Stimulated activated CD4-positive, alpha-beta T cell treated with anti-CD3 and anti-CD28 coated beads, Interleukin-1b, Interleukin-23, amount 100 ng/mL, for 1 hour (primary cell): ENCODE measurements at places on chromosomes 5 and 9.

DNA sequence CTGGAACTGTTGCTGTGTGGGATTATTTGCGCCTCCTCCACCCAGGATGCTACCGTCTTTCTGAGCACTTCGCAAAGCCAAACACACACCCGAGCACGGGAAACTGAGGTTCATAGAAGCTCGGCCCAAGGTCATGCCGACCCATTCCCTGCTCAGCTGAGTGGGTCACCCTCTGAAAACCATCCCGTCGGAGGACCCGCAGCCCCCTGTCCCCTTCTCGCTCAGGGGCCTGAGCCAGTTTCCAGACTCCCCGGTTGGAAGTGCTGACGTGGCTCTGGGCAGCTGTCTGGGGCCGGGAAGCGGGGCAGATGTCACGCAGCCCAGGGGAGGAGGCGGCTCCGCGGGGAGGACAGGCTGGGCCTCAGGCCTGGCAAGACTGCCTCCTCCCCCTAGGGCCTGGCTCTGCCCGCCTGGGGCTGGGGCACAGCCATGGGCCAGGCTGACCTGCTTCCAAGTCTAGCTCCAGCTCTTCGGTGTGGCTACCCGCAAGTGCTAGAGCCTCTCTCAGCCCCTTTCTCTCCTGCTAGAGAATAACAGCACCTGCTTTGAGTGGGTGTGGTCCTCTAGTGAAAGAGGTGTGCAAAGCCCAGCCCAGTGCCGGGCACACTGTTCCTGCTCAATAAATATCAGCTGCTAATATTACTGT is 9.9 kb upstream of the CXXC5 start:
- DNase-seq = no peak

GRCh38 chr9:12416716-12417115 is 276.5 kb upstream of the TYRP1 start:
- no peak for DNase-seq

GRCh38 chr9:128011071-128011817 is 30.5 kb upstream of the EEIG1 start:
- no peak for DNase-seq

GRCh38 chr5:34040472-34040871 is 2.5 kb downstream of the C1QTNF3 start:
- no peak for DNase-seq

DNA sequence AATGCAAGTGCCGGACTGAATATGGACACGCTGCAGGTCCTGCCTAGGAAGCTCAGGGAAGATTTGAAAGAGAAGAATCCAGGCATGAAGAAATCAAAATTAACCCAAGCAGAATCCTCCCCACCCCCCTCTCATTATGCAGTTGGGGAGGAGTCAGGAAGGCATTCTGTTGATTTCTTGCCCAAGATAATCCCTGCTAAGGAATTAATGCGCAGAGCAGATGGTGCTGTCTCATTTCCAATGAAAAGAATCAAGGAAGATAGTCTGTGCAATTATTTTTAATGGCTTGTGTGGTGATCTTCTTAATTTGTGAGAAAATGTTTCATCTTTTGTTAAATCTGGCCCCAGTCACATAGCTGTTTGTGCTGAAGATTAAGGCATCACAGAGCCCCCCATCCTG is 145.0 kb downstream of the ZNF462 start:
- no peak for DNase-seq

DNA sequence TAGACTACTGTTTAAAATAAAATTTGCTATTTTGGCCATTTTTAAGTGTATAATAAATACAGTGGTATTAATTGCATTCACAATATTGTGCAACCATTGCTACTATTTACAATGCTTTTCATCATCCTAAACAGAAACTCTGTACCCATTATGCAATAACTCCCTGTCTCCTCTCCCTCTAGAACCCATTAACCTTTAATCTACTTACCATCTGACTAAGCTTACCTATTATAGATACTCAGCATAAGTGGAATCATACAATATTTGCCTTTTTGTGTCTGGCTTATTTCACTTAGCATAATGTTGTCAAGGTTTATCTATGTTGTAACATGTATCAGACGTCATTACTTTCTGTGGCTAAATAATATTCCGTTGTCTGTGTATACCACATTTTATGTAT is 25.9 kb downstream of the CD14 start:
- no peak for DNase-seq

GRCh38 chr5:134131578-134132350 is 17.3 kb downstream of the TCF7 start:
- no peak for DNase-seq

- no peak for DNase-seq
Observed at GRCh38 chr5:89703817-89704216, 705.7 kb downstream of the CETN3 start.

DNA sequence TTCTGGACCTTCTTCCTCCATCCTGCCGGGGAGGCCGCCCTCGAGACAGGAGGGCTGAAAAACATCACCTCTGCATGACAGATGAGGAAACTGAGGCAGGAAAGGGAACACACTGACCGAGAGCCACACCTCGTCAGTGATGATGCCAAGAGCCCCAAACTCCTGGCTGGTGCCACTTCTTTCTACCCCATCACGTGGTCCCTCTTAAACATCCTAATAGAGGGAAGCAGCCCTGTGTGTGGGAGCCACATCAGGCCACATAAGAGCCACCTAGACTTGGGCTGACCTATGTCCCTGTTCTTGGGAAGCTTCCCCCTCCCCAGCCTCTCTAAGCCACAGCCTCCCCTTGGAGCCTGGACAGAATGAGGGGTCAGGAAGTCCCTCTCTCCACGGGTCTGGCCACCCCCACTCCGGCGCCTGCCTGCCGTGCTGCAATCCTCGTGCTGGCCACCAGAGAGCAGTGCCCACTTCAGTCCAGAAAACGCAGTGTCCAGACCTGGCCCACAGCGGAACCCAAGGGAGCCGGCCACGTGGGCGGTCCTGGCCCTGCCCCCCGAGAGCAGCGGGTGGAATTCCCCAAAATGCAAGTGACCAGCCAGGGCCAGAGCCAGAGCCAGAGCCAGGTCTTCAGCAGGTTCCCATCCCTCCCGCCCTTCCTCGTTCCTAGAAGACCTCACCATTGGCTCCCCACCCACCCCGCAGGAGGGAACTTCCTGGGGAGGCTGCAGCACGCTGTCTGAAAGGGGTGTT is 54.7 kb upstream of the SARDH start:
- no peak for DNase-seq

DNA sequence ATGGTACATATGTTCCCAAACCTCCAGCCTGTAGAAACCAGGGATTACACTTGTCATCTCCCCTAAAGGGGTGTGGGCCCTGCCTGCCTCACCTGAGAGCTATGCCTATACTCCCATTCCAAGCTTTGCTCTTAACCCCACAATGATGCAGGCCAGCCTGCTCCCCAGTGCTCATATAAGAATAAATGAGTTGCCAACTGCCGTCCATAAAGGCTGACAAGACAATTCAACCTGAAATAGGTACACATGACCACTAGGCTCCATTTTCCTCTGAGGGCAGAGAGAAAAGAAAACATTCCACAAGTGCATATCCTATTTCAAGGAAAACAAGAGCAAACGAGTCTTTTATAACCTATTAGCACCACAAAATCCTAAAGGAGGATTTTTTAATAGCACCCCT is 28.4 kb downstream of the SKP1 start:
- DNase-seq = no peak

GRCh38 chr5:160450164-160450932 is 28.7 kb downstream of the PTTG1 start:
- DNase-seq = no peak

DNA sequence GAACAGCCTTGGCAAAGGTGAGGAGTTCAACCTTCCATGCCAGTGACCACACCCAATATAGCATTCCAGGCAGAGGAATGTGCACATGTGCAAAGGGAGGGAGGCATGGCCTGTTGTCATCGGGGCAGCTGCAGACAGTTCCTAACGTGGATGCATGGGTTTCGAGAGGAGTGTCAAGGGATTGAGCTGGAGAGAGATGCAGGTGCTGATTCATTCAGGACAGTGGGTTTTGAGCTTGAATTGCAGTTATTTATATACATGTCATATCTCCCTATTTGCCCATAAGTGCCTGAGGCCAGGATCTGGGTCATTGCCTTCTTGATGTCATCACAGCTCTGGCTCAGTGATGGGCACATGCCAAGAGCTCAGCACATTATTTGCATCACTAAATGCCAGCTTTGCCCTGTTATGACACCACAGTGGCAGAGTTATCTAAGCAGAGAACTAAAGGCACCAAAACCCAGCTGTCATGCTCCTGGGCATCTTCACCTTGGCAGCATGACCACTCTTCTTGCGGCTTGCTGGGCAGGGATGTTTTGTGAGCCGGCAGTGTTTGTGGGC is 278.0 kb downstream of the NTRK2 start:
- no peak for DNase-seq

DNA sequence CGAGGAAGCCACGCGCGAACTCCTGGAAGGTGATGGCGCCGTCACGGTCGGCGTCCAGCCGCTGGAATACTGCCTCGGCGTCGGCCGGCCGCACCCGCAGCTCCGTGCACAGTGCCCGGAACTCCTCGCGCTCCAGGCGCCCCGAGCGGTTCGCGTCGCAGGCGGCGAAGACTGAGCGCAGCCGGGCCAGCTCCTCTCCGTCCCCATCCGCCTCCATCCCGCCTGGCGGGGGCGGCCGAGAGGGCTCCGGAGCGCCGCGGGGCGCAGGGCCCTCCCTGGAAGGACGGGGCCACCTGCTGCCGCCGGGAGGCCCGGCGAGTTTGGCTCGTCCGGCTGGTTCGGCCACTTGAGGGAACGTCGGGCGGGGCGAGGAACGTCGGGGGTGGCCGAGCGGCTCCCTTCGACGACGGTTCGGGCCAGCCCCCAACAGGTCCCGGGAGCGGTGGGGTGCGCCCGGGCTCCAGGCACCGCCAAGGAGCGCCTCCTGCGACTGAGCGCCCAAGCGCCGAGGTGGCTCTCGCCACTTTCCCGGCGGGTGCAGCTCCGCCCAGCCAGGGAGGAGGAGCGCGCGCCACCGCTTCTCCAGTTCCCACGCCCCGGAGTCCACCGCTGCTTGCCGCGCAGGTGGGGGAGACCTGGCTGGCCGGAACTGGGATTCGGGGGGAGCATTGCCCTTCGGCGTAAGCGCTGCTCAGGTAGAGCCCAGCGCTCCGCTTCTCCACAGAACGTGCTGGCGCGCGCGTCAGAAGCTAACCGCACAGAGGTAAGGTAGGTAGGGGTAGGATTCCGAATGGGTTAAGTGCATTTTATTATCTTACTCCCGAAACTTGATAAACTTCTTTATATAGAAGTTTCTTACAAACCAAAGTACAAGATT is at the start of gene RASEF:
RASEF (minus strand) TSS at position 492 of the 877 bp plus-strand sequence; CDS start at position 217, 275 bp downstream.
- no peak for DNase-seq

DNA sequence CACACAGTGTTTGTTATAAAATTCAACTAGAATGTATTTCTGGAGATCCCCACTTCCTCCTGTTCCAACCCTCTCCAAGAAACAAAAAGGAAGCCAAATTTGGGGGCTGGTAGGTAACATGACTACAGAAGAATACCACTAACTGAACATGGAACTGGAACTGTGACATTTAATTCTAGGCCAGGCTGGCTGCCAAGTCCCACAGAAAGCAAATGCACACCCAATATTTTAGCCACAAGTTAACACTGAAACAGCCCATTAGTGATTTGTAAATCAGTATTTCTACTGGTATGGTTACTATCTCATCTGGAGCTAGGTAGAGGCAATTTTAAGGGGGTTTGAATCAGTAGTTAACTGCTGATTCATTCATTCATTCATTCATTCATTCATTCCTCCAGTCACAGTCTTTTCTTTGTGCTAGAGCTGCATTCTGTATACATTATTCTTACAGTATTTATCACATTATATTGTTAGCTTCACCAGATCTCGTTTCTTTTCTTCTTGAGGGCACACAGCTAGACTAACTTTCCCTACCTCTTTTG is 131.7 kb upstream of the GDNF start:
- no peak for DNase-seq

- no peak for DNase-seq
Observed at GRCh38 chr9:88182501-88182900, 44.2 kb upstream of the SPATA31C2 start.

DNA sequence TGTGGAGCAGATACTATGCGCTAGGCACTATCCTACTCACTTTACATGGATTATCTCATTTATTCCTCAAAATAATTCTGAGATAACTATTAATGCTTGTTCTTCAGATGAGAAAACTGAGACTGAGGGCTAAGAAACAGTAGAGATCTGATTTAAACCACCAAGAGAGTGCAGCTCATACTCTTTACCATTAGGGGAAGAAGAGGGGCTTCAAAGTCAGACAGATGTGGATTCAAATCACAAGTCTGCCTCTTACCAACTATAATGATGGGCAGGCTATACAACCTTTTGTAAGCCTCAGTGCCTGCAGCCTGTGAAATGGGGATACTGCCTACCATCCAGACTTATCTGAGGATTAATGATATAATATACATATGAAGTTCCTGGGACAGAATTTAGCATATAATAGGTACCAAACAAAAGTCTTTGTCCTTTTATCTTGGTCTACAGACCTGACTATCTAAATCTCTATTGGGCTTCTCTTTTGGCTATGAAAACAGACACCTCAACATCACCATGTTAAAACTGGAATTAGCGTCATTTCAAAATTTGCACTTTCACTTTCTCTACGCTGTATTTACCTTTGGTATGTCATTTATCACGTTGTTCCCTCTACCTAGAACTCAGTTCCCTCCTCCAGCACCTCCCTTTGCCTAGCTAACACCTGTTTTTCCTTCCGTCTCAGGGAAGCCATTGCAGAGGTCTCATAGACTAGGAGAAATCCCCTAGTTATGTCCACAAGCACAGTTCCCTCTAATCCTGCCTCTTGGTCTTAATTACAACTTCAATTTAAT is 13.8 kb upstream of the TMEM267 start:
- no peak for DNase-seq

GRCh38 chr5:110707260-110707844 is 19.1 kb downstream of the TMEM232 start:
- DNase-seq = no peak

DNA sequence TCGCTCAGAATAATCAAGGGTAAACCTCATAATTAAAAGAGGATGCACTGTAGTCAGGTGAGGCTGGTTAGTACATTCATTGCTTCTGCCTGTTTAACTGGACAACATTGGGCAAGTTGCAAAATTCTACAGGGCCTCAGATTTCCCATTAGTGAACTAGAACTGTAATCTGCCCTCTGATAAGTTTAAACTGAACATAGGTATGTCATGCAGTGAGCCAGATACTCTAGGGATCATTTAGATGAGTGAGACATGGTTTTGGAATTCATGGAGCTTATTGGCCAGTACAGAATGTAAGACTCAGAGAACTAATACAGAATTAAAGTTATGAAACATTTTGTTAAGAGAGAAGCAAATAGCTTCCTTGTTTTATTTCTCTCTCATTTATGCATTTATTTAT is 35.9 kb downstream of the RNF44 start:
- no peak for DNase-seq

- DNase-seq = no peak
Observed at GRCh38 chr5:158011422-158011821, 152.5 kb upstream of the CLINT1 start.

- DNase-seq = no peak
Observed at GRCh38 chr5:78533356-78533755, 115.2 kb downstream of the LHFPL2 start.

- DNase-seq = no peak
Observed at GRCh38 chr5:135323227-135323626, 75.8 kb downstream of the MACROH2A1 start.

GRCh38 chr5:152376886-152377285 is 28.2 kb downstream of the NMUR2 start:
- no peak for DNase-seq

GRCh38 chr5:157370967-157371366 is 89.0 kb upstream of the NIPAL4 start:
- no peak for DNase-seq

GRCh38 chr9:92610470-92611420 is 59.2 kb downstream of the IPPK start:
- DNase-seq = no peak
